Stimulated activated CD4-positive, alpha-beta T cell treated with anti-CD3 and anti-CD28 coated beads, Interleukin-1b, Interleukin-23, amount 100 ng/mL, for 48 hours (primary cell): ENCODE measurements at places on chromosomes 2 and 18.
A peak's percentile ranks its signal among the peaks of the same experiment; 100 is the strongest.

DNA sequence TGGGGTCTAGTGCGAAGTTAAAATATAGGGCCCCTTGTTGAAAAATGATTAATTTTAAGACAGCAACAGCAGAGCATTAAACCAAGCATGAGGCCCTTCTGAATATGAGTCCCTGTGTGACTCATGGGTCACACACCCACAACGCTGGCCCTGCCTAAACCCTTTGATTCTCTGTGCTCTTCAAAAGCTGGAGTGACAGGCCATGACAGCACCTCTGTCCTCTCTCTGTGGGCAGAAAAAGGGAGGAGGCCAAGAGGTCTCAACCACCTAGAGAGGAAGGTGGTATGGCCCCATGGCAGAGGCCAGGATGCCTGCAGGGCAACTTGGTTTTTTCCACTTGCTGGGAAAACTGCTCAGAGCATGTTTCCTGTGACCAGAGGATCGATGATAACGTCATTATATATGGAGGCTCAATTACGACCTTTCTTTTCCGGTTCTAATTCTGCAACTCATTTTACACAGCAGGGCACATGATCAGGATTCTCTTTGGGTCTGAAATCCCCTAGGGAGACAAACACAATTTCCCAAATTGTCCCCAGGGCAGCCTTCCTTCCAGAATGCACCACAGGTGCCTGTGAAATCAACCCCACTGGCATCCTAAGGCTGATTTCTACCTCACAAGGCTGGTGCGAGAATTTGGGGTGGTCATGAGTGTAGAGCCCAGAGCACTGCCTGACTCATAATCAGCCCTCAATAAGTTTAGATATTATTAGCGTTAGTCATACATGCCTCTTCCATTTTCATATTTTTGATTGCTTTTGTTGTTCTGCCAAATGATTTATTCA is 102.0 kb upstream of the PPP1CB start:
- peak; percentile 70 for DNase-seq

GRCh38 chr2:71567625-71568024 is 114.3 kb downstream of the DYSF start:
- no peak for DNase-seq

DNA sequence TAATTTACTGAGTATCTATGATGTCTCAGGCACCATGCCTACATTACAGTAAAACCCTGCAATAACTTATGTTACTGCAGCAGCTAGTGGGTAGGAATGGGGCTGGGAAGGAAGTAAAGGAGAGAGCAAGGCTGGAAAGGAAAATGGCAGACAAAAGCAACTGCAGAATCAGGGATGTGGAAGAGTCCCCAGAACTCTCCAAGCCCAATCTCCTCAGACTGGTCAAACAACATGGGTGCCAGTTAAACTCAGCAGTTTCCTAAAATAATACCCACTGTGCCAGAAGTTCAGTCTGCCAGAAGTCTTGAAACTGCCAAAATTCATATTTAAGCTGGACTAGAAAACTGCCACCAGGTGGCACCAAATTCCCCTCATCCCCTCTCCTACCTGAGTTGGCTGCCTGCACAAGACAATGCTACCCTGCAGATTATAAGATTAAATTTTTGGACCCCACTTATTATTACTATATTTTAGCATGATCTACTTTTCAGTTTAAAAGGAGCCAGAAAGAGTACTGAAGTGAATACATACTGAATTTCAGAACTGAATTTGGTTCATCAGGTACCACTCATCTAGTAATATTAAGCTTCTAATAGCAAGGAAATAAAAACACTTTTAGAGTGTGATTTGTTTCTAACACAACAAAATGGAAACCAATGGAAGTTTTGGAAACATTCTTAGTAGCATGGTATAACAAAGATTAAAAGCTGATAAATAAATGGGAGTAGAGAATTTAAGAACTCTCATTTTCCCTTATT is 86.8 kb upstream of the DNER start:
- peak; percentile 62 for DNase-seq

DNA sequence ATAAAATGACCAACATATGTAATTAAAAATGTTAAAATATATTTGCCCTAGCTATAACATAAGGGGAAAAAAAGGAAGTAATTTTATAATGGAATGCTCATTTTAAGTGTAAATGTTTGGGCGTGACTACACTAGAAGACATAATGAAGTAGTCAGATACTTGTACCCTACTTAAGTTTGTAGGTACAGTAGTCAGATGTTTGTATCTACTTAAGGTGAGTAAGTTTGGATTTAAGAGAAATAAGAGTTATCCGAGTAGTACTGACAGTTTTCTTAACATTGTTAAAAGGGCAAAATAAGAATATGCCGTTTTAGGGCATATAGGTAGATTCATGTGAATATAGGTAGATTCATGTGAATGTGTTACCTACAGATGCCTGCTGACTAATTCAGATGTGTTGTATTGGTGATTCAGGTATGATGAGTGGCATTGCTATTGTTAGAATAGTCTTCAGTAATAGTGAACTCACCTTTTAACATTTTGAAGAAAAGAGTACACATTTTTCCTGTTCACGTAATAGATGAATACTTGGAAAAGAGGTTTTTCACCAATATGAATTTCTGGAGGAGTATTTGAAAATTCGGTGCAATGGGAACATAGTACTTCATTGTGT is 14.9 kb downstream of the VAPA start:
- DNase-seq, result no peak
